HTR-8/SVneo (cell line): ENCODE measurements at places on chromosomes 7 and 10.

- no peak for DNase-seq
These were observed 21.3 kb downstream of the ZNF107 start for GRCh38 chr7:64687249-64687648.

GRCh38 chr7:29146057-29146706 is at the start of gene CPVL:
TSS of gene CPVL (minus strand) at chr7:29146537. CDS start at chr7:29121061, 25,476 bp downstream.
- peak; percentile 31 for DNase-seq

DNA sequence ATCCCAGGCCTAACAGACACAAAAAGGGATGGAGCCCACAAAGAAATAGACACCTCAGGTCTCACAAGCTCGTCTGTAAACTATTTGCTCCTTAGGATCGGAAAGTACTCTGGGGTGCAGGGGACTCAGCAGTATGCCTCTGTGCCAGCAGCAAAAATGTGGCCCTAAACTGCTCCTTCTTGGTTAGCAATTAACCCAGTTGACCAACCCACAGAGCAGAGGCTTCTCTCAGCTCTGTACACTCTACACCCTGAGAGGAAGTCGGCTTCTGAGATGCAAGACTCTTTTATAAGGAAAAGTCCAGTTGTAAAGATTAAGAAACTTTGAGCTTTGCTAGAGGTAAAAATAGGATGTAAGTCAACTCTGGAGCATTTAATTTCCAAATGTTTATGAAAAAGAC is 156.3 kb upstream of the PRSS58 start:
- DNase-seq = no peak

DNA sequence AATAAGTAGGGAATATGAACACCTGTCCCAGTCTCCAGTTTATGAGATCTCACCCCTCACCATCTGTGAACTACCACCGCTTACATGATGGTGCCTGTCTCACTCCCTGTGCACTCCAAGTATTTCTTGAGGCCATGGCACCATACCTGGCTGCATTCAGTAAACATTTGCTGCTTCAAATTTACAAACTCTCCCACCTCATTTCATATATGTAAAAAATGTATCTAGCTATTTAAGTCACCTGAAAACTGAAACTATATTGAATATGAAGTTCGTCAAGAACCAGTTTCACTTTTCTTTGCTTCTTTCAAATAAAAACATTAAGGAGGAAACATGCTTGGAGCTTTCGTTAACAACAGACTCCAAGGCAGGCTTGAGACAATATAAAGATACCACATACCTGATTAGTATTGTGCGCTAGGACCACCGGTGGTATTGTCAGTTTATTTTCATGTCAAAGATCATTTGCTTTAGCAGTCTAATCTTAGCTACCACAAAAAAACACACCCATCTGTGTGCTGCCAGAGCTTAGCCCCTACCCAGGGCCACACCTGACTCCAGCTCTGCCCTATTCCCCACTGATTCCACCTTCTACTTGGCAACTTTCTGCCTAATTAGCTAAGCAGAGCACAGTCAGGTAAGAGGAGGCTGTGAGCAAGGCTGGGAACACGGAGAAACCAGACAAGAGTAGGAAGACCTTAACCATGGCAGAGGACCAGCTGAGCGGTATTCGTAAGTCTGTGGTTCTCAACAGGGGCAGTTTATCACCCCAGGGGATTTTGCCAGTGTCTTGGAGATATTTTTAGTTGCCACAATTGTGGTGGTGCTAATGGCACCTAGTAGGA is 92.0 kb downstream of the ZFAND4 start:
- DNase-seq = no peak

DNA sequence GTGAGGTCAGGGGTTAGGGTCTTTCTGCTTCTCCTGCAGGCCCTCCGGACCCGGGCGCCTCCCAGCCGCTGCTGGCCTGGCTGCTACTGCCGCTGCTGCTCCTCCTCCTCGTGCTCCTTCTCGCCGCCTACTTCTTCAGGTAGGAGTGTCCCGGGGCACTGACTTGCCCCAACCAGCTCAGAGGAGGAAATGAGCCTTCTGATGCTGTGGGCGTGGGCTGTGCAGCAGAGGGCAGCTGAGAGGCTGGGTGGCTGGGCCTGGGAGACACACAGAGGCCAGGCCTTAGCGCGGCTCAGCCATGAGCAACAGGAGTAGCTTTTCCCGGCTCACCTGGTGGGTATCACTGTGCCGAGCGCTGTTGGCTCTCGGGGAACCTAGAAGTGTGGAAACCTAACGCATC is 78.9 kb downstream of the MKI67 start:
- peak; percentile 14 for DNase-seq

DNA sequence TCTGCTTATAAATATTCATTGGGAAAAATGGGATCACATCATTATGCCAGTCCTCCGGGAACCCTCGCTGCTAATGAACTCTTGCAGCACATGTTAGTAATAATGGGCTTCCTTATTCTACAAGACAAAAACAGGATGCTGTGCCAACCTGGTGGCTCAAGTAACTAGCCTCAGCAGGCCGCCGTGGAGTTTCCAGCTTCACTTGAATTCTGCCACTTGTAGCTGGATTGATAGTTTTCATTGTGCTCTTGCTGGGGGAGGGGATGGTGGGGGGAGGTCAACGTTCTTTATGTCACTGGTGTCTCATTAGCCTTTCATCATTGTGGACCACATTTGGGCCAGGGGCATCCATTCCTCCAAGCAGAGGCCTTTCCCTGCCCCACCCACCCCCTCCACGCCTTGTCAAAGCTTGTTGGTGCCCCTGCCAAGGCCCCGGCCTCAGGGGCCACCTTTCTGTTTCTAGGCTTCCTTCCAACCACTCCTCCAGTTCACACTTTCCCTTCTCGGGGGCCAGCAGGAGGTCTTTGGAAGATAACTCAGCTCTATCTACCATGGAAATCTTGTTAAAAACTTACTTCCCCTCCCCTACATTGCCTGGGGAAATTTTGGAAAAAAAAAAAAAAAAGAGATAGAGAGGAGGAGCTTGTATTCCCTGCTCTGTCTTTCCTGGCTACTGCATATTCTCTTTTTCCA is 153.9 kb downstream of the BMPER start:
- DNase-seq = no peak

GRCh38 chr7:118525020-118525419 is 300.5 kb downstream of the ANKRD7 start:
- DNase-seq = no peak

GRCh38 chr10:88033793-88034192 is 170.4 kb downstream of the PTEN start:
- no peak for DNase-seq

GRCh38 chr10:76291175-76291574 is 859.8 kb downstream of the LRMDA start:
- no peak for DNase-seq

- no peak for DNase-seq
These were observed 83.7 kb downstream of the USP6NL start for GRCh38 chr10:11527691-11528255.

DNA sequence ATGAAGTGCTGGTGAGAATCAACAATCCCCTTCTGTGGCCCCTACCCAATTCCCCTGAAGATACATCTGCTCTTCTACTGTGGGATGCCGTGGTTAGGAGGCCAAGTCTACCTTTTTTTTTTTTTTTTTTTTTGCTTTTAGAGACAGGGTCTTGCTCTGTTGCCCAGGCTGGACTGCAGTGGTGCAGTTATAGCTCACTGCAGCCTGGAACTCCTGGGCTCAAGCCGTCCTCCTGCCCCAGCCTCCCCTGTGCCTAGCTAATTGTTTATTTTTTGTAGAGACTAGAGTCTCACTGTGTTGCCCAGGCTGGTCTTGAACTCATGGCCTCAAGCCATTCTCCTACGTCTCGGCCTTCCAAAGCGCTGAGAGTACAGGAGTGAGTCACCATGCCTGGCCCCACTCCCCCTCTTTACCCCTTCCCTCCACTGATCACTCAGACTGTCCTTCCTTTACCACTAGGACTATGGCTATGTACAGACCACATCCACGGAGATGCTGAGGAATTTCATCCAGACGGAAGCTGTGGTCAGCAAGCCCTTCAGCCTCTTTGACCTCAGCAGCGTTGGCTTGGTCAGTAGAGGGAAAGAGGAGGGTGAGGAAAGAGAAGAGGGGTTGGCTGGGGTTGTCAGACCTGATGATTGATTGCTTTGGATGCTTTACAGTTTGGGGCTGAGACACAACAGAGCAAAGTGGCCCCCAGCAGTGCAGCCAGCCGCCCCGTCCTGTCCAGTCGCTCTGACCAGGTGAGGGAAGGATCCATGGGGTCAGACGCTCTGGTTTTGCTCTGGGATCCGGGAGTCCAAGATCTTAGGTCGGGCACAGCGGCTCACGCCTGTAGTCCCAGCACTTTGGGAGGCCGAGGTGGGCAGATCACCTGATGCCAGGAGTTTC is 1.8 kb downstream of the AP4M1 start:
- peak; percentile 90 for DNase-seq

GRCh38 chr7:101426303-101427011 is 63.8 kb downstream of the COL26A1 start:
- no peak for DNase-seq

DNA sequence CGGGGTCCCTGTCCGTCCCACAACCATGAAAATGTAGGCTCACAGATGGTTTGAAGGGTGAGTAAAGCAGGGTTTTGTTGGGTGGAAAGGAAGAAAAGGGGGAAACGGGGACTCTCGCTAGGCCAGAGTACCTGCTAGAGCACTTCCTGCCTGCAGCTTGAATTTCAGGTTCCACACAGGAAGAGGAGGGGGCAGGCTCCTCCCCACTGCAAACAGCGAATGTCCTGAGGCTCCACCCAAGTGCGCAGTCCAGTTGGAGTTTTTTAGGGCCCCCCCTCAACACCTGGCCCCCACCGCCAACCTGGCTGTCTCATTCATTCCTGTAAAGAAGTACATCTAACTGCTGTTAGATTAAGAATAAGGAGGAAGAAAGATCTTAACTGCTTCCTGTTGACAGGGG is 414.7 kb downstream of the SH2D4B start:
- no peak for DNase-seq

DNA sequence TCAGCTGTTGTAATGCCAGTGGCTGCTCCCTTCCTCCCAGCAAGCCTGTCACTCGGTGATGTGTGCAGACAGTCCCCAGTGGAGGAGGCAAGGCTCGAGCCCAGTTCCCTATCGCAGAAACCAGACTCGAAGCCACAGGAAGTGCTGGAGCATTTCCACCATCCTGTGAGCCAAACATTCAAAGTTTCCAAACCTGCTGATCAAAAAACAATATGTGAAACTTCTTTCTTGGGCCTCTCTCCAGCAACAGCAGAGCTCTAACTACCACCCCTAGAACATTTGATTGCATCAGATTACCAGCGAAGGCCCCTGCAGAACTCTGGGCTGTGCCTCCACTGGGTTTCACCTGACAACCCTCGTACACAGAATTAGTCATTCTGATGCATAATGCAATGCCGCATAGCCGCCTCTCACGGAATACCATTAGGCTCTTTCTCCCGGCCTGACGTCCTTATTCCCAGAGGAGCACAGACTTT is 94.0 kb downstream of the ELMO1 start:
- no peak for DNase-seq

GRCh38 chr10:32962521-32962920 is 4.5 kb upstream of the ITGB1 start:
- DNase-seq = no peak

GRCh38 chr10:55750458-55750857 is 610.6 kb downstream of the ZWINT start:
- no peak for DNase-seq

GRCh38 chr7:151838861-151839381 is 38.0 kb downstream of the PRKAG2 start:
- no peak for DNase-seq

DNA sequence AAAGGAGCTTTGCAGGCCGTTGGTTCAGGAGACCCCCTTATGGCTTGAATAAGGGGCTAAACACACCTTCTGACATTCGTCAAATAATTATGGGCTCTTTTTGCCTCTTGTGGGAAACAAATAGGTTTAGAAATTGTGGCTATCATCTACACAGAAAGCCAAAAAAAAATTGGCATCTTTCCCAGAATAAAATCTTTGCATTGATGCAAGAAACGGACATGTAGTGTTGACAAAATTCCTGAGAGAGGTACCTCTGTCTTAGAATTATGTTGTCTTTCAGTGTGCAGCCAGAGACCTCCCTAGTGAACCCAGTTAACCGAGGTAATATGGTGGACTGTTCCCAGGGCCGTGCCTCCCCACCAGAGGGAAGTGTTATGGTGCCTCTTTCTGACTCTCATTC is 283.9 kb downstream of the SDHAF3 start:
- no peak for DNase-seq

GRCh38 chr10:72480861-72481260 is 126.1 kb upstream of the DNAJB12 start:
- no peak for DNase-seq

- DNase-seq = no peak
These were observed 102.8 kb upstream of the CDK13 start for GRCh38 chr7:39847227-39847626.

DNA sequence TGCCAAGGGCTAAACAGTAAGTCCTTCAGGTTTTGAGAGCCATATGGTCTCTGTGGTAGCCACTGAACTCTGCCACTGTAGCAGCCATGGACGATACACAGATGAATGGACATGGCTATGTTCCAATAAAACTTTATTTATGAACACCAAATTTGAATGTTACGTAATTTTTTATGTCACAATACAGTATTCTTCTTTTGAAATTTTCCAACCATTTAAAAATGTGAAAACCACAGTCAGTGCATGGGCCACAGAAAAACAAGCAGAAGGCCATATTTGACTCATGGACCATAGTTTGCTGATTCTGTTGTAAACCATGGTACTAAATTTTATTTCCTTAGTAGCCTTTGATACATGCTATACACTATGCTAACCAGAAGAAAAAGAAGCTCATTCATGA is 361.8 kb downstream of the MAGI2 start:
- no peak for DNase-seq

DNA sequence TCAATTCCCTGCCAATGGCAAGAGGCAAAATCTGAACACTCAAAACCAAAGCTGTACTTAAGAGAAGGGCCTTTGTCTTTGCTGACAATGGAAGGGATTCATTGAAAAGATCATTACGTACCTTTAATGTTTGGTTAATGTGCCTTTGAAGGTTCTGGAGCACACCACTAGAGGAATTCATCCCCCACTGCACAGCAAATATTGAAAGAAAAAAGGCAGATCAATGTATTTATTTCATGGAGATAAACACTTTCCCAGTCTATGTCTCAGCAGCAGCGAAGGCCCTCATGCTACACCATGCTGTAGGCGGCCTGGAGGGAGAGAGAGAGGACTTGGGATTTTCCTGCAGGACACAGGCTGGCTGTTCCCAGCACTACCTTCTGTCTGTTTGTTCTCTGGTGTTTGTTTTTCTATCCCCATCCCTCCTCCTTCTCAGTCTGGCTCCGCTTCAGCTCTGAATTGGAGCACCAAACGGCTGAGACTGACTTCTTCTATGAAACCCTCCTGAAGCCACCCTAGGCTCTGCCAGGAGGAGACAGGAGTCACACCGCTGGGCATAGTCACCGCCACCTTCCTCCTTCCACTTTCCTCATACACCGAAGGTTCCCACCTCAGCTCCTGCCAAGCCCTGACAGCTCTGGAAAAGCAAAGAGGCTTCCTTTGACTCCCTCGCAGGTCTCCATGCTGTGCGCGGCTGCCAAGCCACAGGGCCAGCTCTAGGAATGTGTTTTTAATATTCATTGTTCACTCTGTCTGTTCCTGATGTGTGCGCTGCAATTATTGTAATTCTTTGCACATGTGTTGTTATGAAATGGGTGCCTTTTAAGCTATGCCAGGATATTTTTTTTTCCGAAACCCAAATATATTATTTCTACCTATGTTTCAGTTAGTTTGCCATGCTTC is 301.5 kb downstream of the FZD1 start:
- no peak for DNase-seq
